ENCODE measurements at places on chromosomes 11 and 22.

- no peak for DNase-seq
Measured at GRCh38 chr11:27717377-27717776, 17.1 kb upstream of the BDNF start.

DNA sequence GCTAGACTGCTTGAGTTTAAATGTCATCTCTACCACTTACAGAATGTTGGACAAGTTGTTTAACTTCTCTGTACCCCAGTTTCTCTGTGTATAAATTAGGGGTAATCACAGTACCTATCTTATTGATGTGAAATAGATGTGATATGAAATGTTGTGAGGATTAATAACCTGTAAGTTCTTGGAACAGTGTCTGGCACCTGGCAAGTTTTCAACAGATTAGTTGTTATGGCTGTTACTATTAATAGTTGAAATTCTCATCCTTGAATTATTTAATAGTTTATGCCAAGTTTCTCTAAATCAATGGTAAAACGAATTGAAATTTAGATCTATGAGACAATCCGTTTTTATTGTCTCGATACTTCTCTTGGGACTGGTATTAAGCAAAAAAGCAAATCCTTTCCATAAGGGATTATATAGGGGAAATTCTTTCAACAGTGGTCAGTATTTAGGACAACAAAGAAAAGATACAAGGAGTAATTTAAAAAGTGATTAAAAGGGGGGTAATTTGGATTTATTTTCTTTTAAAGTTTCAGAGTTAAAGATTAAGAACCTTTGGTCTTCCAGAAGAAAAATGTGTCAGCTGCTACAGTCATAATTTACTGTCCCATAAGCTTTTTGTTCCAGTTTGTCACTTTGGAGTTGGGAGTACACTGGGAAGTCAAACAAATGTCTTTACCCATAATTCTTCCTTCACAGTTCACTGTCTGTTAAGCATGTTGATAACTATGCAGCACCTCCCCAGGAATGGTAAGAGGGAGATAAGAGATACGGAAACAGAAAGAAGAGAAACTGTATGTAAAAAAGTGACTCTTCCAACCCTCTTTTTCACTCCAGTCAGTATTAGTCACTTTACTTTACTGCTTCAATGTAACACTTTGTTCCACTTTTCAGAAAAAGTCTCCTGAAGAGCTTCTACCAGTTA lies 13.2 kb downstream of the PDE3B start:
- DNase-seq: no peak

DNA sequence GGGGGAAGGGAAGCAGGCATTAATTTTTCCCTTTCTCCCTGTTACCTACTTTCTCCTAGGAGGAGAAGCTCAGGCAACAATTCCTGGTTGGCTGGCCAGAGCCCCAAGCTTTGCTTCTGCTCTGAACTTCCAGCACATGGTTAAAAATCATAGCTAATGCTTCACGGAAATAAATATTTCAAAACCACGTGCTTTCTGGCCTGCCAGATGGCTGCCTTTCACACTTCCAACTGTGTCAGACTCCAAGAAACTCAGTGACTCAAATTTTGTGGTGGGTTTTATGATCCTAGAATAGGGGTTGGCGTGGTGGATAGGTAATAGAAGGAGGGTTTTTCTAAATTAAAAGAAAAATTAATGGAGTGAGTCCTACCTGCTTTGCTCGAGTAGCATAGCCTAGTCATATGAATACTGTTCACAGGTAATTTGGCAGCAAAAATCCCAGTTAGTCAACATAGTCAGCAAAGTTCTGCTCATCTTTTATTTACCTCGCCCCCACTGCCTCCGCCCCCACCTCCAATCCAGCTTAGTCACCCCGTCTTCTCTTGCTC lies 58.6 kb downstream of the SC5D start:
- no peak for DNase-seq

DNA sequence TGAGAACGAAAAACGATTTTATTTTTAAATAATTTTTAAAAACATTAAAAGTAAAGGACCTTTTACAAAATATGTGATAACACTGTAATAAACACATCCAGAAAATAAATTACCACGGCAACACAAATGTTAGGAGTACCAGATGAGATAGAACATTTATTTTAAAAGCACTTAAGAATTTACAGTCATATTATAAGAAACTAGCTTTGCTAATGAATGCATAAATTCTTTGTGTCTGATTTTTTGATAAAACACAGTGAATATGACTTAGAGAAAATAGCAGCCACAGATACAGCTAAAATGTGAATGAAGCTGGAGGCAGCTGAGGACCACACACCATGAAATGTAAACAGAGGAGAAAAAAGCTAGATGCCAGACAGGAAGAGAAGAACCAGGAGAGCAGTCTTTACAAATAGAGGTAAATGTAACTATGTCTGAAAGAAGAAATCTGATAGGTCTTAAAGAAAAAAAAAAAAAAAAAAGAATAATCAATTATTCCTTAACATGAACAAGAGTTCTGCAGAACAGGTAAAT lies 14.6 kb downstream of the CCDC34 start:
- peak; percentile 30 for DNase-seq

DNA sequence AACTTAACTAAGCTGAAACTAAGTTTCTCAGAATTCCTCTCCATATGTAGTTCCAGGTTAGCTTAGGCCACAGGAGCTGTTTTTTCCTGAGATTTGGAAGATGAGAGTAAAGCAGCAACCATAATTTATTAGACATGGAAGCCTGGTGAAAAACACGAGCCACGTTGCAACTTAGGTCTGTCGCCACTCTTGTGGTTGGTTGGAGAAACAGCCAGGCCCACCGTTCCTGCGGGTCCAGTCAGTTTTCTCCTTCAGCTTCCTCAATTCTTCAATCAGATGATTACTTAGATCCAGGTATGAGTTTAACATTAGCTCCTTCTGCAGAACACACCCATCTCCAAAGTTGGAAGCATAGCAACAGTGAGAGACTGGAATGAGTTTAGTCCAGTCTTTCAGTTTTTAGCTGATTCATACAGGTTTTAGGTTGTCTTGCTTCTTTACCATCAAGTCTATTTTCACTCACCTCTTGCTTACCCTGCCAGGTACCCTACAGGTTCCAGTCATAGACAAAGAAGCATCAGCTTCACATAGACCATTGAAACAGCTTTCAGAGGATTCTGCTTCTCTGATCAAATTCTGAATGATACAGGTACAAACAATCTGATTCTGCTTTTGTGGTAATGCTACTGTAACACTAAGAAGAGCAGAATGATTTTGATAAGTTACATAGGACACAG lies 18.6 kb downstream of the CASP12 start:
- no peak for DNase-seq

- DNase-seq: no peak
Measured at GRCh38 chr11:28654191-28654590, 546.0 kb downstream of the METTL15 start.

Measured in NCI-H774 (cell line).